ENCODE measurements at places on chromosomes 5 and 9.
A peak's percentile ranks its signal among the peaks of the same experiment; 100 is the strongest.

GRCh38 chr5:34604119-34604675 lies 51.9 kb upstream of the RAI14 start:
- DNase-seq, result no peak

- no peak for DNase-seq
These were observed 30.0 kb upstream of the GRIA1 start for GRCh38 chr5:153460421-153460820.

- DNase-seq, result peak; percentile 85
These were observed at the start of gene AQP3 for GRCh38 chr9:33446946-33447798. TSS of gene AQP3 (minus strand) at chr9:33447593. CDS start at chr9:33447530, 63 bp downstream.

DNA sequence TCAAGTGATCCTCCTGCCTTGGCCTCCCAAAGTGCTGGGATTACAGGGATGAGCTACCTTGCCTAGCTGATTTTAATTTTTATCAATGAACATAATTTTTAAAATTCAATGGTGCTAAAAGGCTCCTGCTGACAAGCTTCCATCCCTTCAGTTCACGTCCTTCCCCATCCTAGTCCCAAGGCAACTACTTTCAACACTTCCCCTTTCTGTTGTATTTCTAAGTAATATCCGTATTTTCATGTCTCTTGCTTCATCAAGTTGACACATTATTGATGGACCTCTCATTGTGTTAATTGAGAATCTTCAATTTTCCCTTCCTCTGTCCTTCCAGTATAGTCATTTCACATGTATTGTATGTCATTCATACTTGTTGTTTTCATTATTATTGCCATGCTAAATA lies 93.8 kb upstream of the RASGRF2 start:
- DNase-seq, result no peak

DNA sequence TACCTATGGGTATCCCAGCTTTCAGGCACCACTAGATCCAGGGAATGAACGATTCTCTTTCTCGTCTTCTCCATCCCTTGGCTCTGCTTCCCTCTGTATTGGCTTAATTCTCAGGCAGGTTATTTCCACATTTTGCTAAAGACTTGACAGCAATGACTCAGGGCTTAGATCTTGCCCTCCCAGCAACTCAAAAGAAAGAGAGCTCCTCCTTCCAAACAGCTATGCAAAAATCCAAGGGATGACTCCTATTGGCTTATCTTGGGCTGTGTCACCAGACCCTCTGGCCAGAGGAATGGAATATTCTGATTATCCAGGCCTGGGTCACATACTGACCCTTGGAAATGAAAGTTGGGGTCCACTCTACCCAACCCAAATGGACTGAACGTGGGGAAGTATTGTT lies 270.2 kb downstream of the NTRK2 start:
- DNase-seq, result no peak

GRCh38 chr9:126449725-126450667 lies 123.4 kb downstream of the MVB12B start:
- no peak for DNase-seq

DNA sequence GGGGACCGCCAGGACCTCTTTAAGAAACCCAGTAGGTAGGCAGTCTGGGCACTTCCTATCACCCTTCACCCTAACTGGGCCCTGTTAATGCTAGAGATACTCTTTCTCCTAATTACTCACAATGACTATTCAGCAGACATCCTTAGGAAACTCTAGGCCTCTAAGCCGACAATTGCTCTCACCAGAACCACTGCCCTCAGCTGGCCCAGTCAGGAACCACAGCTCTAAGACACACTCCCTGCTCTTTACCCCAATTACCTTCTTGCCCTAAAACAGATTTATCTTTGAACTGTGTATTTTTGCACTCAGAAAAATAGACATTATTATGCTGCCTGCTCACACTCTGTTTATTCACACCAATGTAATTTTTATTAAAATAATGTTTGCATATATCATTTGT lies 432.6 kb upstream of the SLC30A5 start:
- peak; percentile 24 for DNase-seq

DNA sequence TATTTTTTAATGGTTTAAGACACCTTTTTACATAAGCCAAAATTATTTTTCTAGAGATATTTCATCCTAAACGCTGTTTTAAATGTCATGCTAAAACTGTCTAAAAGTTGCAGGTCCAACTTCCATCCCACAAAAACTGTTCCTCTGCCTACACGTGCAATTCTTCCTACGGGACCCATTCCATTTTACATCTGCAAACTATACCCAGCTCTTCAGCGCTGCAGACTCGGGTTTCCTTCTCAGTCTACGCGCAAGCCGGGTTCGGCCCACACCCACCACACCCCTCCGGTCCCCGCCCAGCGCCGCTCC lies 8.7 kb downstream of the RANBP6 start:
- DNase-seq, result no peak

DNA sequence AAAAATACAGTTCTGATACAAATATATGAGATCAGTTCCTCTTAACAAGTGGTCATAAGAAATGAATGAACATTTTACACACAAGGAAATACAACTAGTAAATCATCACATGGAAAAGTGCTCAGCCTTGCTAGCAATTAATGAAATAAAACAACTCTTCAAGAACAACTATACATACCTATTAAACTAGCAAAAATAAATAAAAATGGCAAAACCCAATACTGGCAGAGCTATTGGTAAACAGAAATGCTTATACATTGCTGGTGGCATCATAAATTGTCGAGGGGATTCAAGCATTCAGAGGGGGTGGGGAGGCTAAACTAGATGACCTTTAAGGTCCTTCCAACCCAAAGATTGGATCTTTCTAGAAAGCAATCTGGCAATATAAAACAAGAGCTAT lies 5.9 kb upstream of the FRRS1L start:
- DNase-seq, result no peak

GRCh38 chr5:31661257-31661656 lies 22.3 kb downstream of the PDZD2 start:
- DNase-seq, result no peak

GRCh38 chr5:146877178-146877681 lies 1.3 kb downstream of the PPP2R2B start:
- no peak for DNase-seq

GRCh38 chr5:36397901-36398536 lies 96.3 kb upstream of the RANBP3L start:
- peak; percentile 48 for DNase-seq

GRCh38 chr5:89276566-89277305 lies 393.8 kb upstream of the MEF2C start:
- DNase-seq, result no peak

DNA sequence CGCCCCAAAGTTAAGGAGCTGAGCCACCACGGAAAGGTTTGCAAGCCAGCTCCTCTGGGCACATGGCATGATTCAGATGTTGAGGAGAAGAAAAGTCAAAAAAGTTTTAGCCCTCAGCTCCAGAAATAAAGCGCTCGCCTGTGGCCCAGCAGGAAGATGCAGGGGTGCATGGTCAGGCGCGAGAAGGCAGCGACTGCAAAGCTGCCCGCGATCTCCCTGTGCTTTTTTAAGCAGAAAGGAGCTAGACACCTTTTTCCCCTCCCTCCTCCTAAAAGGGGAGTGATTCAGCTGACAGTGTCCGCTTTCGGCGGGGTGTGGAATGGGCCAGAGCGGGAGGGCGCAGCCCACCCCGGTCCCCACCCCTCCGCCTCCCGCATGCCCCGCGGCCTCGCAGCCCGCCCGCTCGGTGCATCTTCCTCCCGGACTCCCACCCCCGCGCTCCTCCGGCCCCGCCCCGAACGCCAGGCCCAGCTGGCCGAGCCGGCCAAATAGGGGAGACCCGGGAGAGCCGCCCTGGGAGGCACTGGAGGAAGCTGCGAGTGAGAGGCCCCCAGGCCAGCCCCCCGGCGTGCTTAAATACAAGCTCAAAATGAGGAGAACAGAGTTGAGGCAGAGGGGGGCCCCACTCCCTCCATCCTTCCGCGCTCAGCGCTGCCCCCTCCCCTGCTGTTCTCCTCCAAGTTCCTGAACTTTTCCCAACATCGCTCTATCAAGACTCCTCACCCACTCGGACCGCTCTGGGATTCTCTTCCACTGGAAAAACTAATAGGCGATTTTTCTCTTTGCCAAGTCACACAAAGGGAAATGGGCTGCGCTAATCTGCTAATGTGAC lies at the start of gene ADAMTS12:
Gene ADAMTS12, minus strand, starts transcription at position 203 of the 832 bp plus-strand sequence. Its CDS starts 134 bp downstream, at position 69.
- no peak for DNase-seq

GRCh38 chr5:111016801-111017200 lies 54.7 kb upstream of the TSLP start:
- DNase-seq, result no peak

GRCh38 chr5:64766941-64767340 lies 1.6 kb downstream of the SREK1IP1 start:
- DNase-seq, result no peak

DNA sequence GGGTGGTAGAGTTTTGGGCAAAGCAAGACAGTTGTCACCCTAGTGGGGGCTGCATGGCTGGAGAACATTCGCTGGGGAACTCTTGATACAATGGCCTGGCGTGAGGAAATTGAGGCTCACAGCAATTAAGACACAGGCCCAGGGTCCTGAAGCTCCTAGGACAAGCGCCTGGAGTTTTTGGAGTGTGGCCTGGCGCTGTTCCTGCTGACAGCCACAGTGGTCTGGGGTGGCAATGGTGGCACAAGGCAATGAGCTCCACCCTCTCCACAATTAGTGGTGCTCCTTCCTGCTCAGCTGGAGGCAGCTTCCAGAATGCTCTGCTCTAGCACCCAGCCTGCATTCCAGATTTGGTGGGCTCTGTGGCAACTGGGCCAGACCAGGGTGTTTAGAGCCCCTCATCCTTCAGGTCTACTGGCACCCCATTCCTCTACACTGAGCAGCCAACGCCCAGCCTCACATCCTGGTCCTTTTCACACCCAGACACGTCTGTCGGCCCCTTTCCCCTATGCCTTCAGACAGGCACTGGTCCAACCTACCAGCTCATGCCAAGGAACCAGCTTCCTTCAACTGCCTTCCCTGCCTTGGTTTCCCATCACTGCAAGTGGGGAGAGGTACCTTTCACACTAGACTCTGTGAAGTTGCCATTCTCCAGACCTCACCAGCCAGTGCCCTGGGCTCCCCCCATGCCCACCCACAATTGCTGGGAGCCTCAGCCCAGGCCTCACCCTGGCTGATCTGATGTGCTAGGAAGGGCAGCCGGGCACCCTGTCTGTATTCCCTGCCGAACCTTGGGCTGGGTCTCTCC lies 138.1 kb upstream of the COL5A1 start:
- no peak for DNase-seq

DNA sequence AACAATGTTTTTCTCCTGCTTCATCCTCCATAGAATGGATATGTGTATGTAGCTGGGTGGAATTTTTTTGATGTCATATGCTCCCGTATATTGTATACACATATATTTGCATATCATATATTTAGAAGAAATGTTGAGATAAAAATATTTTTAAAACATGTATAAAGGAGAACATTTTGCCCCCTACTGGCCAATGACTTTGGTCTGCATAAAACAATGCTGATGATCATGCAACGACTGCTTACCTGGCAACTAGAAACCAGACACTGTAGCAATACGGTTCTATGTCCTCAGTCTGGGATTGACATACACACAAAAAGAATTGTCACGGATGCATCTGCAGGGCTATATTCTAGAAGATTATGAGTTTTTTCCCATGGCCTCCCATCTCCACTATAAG lies 503.6 kb downstream of the ELAVL2 start:
- no peak for DNase-seq

- no peak for DNase-seq
These were observed 1991.3 kb upstream of the C9orf72 start for GRCh38 chr9:29564564-29564963.

GRCh38 chr9:626596-626995 lies 214.9 kb upstream of the DMRT1 start:
- no peak for DNase-seq

- DNase-seq, result no peak
These were observed 4.7 kb downstream of the KLF9 start for GRCh38 chr9:70409800-70410199.

DNA sequence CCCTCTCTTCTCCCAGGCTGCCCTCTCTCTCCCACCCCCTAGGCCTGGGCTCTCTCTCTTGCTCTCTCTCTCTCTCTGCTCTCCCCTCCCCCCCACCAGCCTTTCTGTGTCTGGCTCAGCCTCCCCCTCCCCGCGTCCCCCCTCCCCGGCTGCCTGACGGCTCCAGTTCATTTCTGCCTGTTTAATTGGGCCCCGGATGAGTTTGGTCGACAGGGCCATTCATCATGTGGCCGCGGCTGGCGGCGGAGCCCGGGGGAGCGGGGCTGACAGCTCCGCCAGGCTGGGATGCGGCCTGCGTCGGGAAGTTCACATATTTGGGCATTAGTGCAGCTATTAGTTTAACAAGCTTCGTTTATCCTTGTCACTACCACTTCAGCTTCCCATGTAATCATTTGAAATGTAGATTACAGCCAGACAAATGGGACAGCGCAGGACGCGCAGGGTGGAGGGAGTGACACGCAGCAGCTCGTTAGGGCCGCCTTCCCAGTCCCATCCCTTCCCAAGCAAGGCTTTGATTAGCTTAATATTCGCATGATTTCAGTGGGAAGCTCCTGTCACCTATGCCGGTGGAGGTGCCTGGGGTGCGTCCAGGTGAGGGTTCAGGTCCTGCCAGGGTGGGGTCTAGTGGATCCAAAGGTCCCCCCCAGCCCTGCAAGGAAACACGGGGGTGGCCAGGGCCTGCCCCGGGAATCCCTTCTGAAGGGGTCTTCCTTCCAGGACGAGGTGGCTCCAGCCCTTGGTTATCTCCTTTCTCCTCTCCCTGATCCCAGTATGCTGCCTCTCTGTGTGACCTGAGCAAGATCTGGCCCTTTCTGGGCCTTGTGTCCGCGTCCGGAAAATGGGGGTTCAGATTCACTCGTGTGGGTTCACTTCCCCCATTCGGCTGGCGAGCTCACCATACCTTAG lies 214.8 kb downstream of the PAX5 start:
- no peak for DNase-seq

DNA sequence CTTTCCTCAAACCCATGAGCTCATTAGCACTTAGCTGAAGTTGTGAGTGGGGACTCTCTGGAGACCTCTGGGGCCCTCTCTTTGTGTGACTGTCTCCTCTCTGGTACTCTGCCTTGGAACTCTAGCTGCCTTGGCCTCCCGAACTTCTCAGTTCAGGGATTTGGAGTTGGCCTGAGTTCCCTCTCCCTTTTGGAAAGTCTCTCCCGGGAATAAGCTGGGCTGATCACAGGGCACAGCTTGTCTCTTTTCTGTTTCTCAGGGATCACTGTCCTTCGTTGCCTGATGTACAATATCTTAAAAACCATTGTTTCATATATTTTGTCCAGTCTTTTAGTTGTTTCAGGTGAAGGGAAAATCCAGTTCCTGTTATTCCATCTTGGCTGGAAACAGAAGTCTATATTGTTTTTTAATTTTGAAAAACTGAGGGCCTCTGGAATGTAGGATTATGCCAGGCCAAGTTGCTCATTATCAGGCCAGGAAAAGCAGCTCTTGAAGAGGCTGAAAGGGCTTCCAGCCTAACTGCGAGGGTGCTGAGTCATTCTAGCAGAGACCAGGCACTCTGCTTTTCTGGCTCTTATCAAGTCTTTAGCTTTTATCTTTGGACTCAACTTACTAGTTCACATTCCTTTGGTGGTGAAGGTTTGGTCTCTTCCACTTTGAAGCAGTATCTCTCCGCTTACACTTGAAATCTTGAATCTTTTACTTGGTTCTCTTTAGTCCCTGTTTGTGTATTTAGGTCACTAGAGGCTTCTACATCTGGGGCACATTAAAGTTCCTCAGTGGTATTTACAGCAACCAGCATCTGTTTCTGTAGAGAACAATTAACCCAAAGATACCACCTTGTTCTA lies 8.4 kb upstream of the RGS3 start:
- peak; percentile 93 for DNase-seq

All from Caco-2 (cell line).